Endothelial cell (in vitro differentiated cells): ENCODE measurements at places on chromosomes 16 and 17. TPM values are rescaled to one million over a fixed set of nuclear protein-coding genes. Genes with fewer than 3 reads are reported as not detected.

- DNase-seq, result no peak
- no peak overlapping the region for H3K4me3 ChIP-seq
- H3K27me3 ChIP-seq, result no peaks in the 10 kb centered on the region
- no peaks in the 10 kb centered on the region for H3K36me3 ChIP-seq
- no peak overlapping the region for H3K27ac ChIP-seq
Observed at GRCh38 chr17:13410874-13411273, 190.9 kb downstream of the HS3ST3A1 start.

- H3K4me1 ChIP-seq, result no peaks in the 10 kb centered on the region
- H3K4me3 ChIP-seq, result no peak overlapping the region
- no peaks in the 10 kb centered on the region for H3K27me3 ChIP-seq
Observed at GRCh38 chr16:82605863-82606620, 20.7 kb upstream of the CDH13 start.

DNA sequence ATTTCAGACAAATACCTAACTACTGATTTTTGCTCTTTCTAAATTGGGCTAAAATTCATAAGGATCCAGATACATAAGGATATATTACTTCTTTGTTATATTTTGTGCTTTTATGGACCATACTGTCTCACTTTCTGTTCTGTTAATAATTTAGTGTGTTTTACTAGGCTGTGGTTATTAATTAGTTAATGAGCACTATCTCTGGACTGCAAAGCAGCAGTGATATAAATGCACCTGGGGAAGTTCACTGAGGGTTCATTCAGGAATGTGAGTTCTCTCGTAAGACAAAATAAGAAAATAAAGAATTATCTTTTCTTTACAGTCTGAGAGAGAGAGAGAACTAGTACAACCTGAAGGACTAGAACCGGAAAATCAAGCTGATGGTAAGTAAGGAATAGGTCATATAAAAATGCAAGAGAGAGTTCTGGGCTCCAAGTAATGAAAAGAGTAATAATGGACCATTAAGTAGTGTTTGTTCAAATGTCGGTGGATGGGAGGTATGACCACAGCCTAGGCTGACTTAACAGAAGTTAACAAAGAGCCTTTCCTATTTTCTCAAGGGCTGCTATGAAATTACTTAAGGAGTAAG lies 55.6 kb downstream of the IKZF3 start:
- no peaks in the 10 kb centered on the region for H3K27me3 ChIP-seq
- DNase-seq, result no peak
- no peak overlapping the region for H3K4me3 ChIP-seq
- no peak overlapping the region for H3K27ac ChIP-seq

DPEP3 gene
- not detected for total RNA-seq

- DNase-seq, result peak; percentile 43
- H3K4me1 ChIP-seq, result peaks cover 30% of the 10 kb centered on the region
- peaks cover 10% of the 10 kb centered on the region for H3K27me3 ChIP-seq
- peak overlapping the region; percentile 87 for H3K27ac ChIP-seq
Observed at GRCh38 chr16:67673712-67674580, 7.3 kb downstream of the C16orf86 start.

DNA sequence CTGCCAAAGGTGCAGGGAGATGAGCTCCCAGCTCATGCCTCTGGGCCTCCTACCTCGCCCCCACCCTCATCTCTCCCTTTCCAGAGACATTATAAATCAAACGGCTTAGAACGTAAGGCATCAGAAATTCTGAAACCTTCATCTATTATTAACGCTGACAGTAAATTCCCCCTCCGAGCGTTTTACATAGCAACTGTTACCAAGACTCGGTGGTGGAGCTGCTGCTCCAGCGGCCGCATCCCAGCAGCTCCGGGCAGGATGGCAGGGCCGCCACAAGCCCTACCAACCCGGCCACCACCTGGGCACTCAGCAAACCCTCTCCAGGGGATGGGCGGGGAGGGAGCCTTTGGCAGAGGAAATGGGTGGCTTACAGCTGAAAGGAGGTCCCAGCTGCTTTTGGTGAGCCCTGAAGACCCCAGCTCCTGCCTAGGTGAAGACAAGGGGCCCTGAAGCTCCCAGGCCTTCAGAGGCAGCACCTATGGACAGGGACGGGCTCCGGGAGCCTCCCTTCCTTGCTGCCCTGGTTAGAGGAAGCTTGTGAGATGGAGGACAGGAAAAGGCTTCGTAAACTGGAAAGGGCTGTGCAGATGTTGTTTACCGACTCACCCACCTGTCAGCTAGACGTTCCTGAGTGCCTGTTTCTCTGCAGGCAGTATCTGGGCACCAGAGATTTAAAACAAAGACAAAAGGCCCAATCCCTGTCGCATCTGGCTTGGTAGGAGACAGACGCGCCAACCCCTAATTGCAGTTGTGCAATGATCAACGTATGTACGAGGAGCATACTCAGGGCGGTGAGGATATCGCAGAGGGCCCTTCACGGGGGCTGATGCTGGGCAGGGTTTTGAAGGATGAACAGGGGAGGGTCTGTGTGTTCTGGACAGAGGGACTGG lies 76.9 kb downstream of the RAI1 start:
- H3K4me1 ChIP-seq, result peaks cover 20% of the 10 kb centered on the region
- no peak overlapping the region for H3K4me3 ChIP-seq
- H3K27me3 ChIP-seq, result peaks cover 11% of the 10 kb centered on the region
- DNase-seq, result no peak
- no peaks in the 10 kb centered on the region for H3K36me3 ChIP-seq

DNA sequence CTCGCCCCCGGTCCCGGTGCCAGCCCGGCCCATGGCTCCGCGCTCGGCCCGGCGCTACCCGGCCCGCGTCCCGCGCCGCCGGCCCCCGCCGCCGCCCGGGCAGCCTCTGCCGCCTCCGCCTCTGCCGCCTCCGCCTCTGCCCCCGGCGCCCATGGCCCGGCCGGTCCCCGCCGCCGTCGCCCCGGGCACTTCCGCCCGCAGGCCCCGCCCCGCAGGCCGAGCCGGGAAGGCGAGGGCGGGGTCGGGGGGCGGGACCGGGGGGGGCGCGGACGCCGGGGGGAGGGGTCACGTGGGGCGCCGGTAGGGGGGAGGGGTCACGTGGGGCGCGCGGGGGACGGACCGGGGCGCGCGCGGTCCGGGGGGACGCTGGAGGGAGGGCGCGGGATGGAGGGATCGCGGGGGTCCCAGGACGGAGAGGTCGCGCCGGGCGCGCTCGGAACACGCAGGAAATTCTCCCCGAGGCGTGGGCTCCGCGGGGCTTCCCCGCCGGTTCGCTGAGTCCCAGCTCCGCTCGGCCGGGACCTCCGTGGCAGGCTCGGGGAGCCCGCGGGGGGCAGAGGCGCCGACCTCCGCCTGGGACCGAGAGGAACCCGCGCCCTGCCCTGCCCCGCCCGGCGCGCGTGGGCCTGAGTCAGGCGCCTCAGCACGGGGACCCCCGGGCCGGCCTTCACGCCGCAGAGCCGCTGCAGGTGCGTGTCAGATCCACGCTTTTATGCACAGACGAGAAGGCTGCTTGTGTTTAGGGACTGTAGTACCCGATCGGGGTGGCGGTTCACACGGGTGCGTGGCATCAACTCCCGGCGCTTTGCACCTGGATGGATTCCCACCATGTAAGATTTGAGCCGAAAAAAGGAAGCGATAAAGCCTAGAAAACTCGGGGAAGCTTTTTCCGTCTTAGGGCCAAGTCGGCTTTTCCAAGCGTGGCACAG lies at the start of gene PGAP6:
PGAP6 (minus strand) TSS at position 190 of the 929 bp plus-strand sequence; CDS start at position 33, 157 bp downstream.
- peak within 1 kb of the TSS; percentile 86 for H3K4me3 ChIP-seq
- H3K4me1 ChIP-seq, result peaks cover 20% of the 10 kb centered on the region
- H3K27ac ChIP-seq, result peak within 1 kb of the TSS; percentile 84

- peaks cover 1% of the 10 kb centered on the region for H3K27me3 ChIP-seq
- no peak for DNase-seq
Observed at GRCh38 chr16:53056392-53056881, 1.6 kb downstream of the CHD9 start.

TBC1D3K gene
- total RNA-seq, result not detected

DNA sequence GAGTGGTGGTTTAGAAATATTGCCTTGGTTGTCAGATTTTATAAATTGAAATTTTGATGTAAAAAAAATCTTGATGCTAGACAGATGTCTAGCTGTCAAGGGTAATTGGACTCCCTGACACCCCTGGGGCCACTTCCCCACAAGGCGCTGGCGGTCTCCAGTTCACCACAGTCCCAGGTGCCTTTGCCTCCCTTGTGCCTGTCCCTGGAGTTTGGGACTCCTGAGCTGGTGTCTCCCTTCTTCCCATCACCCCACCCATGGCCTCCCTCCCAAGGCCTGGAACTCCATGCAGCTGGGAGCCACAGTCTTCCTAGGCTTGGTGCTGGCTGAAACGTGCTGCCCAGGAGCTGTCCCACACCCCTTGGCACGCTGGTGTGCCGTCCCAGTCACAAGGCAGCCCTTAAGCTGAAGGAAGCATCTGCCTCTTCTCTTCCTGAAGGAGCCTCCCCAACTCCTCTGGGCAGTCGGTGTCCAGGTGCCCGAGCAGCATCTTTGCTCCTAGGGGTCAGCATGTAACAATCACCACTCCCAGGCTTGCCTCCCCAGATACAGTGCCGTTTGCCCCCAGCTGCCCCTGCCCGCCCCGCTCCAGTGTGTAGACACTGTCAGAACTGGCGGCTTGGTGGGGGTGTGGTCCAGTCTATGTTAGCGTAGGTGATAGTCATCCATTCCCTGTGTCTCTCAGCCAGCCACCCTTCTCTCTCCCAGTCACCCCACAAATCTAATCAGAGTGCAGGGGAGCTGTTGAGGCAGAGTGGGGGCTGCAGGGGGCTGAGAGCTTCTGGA lies 26.2 kb downstream of the POLR3E start:
- no peak overlapping the region for H3K4me3 ChIP-seq
- peaks cover 2% of the 10 kb centered on the region for H3K27me3 ChIP-seq
- DNase-seq, result no peak

- no peak overlapping the region for H3K27ac ChIP-seq
- no peaks in the 10 kb centered on the region for H3K36me3 ChIP-seq
- DNase-seq, result no peak
- H3K27me3 ChIP-seq, result peaks cover 27% of the 10 kb centered on the region
- H3K4me3 ChIP-seq, result no peak overlapping the region
Observed at GRCh38 chr17:14295676-14296075, 5.2 kb upstream of the HS3ST3B1 start.

GAS7 gene
- 7.0 TPM for total RNA-seq

MYH1 gene
- not detected for total RNA-seq

PAGR1 gene
- 38.6 TPM for total RNA-seq

DNA sequence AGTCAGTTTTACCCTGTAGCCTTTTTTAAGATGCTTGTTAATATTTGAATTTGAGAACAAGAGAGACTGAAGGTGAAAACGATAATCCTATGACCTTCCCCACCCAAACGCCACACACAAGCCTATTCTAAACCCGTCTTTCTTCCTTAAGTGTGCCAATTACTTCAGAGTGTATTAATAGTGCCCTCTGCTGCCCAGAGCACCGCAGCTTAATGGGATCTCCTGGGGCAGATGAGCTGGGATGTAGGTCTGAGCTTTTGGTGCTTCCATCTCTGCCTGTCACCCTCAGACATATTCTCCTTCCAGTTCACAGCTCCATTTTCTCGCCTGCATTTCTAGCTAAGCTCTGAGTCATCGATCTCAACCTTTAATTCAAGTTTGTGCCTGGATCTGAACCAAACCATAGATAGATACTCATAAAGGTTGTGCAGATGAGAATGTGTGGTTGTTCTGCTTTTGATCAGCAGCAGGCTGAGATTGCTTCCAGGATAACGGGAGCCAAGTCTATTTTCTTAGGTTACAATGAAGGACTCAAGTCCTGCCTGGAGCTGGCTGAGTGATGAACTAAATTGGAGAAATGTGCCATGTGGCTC lies 46.4 kb upstream of the CDH13 start:
- DNase-seq, result peak; percentile 21
- no peaks in the 10 kb centered on the region for H3K4me1 ChIP-seq
- H3K27me3 ChIP-seq, result no peaks in the 10 kb centered on the region
- H3K27ac ChIP-seq, result no peak overlapping the region
- no peaks in the 10 kb centered on the region for H3K36me3 ChIP-seq
- H3K4me3 ChIP-seq, result no peak overlapping the region

GRCh38 chr16:31354394-31355291 lies at the start of gene ITGAX:
TSS of gene ITGAX (plus strand) at chr16:31355176. CDS start at chr16:31355255, 79 bp downstream.
- H3K36me3 ChIP-seq, result peaks cover 7% of the 10 kb centered on the region
- no peak for DNase-seq
- H3K27ac ChIP-seq, result no peak within 1 kb of the TSS
- no peak within 1 kb of the TSS for H3K4me3 ChIP-seq

ZSWIM7 gene
- 39.4 TPM for total RNA-seq

HGS gene
- total RNA-seq, result 142 TPM

DNA sequence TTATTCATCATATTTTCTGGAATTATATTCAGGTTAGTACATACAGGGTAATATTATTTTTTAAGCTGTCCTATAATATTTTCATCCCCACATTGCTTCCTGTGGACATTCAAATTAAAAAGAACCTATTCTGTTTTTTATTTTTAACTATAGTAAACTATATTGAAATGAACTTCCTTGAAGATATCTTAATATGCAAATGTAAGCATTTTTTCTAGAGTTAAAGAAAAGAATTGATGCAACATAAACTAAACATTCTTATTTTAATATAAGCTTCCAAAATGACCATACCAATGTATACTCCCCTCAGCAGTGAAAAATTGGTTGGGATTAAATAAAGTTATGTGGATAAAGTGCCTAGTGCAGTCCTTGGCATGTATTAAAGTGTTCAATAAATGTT lies 416.6 kb downstream of the KIF2B start:
- no peak for DNase-seq
- H3K4me1 ChIP-seq, result no peaks in the 10 kb centered on the region
- no peak overlapping the region for H3K4me3 ChIP-seq
- no peaks in the 10 kb centered on the region for H3K36me3 ChIP-seq
- no peaks in the 10 kb centered on the region for H3K27me3 ChIP-seq
- H3K27ac ChIP-seq, result no peak overlapping the region

DNA sequence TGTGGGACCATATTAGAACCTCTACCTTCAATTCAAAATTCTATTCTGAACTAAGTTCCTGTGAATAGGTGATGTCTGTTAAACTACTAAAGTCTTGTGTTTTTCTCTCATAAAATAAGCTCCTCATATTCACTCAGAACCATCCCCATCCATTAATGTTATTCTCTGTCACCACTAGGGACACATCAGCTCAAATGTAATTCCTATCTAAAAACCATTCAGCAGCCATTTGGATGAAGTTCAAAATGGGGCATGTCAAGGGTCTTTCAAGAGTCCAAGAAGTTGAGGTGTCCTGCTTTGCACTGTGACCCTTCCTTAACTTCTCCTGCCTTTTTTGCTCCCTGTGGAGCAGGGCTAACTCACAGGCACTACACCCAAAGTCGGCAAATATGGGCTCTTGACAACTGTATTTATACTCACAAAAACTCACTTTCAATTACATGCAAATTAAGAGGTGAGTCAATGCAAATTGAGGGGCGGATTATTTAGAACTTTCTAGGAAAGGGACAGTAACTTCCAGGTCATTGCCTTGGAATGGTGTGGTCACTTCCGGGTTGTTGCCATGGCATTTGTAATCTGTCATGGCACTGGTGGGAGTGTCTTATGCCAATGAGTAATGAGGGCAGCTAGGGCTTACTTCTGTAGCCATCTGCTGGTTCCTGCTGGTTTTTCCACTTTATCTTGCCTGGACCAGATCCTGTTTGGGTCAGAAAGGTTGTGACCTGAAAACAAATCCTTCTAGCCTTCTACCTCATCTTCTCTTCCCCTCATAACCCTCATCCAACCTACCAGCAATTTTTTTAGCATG lies 128.2 kb upstream of the COX10 start:
- no peak overlapping the region for H3K4me3 ChIP-seq
- DNase-seq, result no peak
- H3K27me3 ChIP-seq, result no peaks in the 10 kb centered on the region
- no peak overlapping the region for H3K27ac ChIP-seq
